Left cardiac atrium (tissue), 4 donors: ENCODE measurements at places on chromosomes 5 and 9. TPM values are rescaled to one million over a fixed set of nuclear protein-coding genes. Genes with fewer than 3 reads are reported as not detected.

GRCh38 chr5:113190347-113190746 lies 213.7 kb downstream of the DCP2 start:
- no peak for DNase-seq

The PPP3R2 gene
- total RNA-seq: not detected

DNA sequence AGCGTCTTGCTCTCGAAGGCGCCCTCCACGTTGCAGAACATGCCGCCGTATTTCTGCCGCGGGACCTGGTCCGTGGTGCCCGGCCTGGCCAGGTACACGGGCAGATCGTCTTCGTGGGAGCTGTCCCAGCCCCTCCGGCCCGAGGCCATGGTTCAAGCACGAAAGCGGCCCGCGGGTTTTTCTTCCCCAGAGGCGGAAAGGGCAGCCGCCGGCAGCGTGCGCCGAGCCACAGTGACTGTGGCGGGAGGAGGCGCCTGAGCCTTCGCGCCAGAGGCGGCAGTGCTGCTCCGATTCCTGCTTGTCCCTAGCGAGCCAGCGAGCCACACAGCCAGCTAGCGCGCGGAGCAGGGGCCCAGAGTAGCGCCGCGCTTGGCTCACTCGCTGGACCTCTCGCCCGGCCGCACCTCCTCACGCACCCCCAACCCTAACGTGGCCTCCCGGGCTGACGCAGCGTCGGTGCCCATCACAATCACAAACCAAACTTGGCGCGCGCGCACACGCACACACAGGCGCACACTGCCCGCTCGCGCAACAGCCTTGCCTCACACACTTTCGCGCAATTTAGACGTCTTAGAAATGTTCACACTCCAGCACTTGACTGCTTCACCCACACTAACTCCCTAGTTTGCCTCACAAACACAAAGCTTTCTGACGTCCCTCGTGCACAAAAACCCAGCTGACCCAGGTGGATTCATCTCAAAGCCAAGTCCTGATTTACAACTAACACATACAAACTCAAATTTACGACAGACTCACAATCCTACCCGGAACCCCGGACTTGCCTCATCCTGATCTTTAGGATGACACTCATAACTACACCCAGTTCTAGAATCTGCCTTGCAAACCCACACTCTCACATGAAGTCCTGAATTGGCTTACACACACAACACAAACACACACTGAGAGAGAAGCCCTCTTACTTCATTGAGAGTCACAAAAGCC lies at the start of gene DPYSL3:
Gene DPYSL3, minus strand, starts transcription at position 359 of the 942 bp plus-strand sequence. Its CDS starts 210 bp downstream, at position 149.
- DNase-seq: peak; percentile 83

- DNase-seq: no peak
These were observed 45.2 kb upstream of the IL6ST start for GRCh38 chr5:56039985-56040384.

GRCh38 chr9:127214421-127215267 lies 49.9 kb upstream of the GARNL3 start:
- peak; percentile 58 for DNase-seq

GRCh38 chr9:63817622-63818518 lies 1467.1 kb downstream of the FOXD4L5 start:
- DNase-seq: peak; percentile 57

GRCh38 chr9:27664121-27664779 lies 91.0 kb upstream of the C9orf72 start:
- no peak for DNase-seq

DNA sequence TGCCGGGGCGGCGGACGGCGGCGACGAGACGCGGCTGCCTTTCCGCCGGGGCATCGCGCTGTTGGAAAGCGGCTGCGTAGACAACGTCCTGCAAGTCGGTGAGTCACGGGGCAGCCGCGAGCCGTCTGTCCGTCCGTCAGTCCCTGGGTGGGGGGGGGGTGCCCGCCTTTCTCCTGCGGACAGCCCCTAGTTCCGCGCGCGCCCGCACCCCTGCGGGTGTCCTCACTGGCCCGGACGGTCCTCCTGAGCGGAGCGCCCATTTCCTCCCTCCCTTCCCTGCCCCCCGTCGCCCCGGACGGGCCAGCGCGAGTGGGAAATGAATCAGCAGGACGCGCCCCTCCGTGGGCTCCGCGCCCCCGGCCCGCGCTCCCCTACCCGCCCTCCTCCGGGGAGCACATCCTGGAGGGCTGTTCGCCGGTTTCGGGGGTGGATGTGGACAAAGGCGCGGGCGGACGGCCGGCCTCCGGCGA lies 828 bp downstream of the ZSWIM6 start:
- DNase-seq: peak; percentile 77

- DNase-seq: no peak
These were observed 113.8 kb downstream of the MSX2 start for GRCh38 chr5:174837919-174838902.

GRCh38 chr9:92496396-92497176 lies 14.3 kb upstream of the ASPN start:
- no peak for DNase-seq

The C9orf50 gene
- not detected for total RNA-seq

DNA sequence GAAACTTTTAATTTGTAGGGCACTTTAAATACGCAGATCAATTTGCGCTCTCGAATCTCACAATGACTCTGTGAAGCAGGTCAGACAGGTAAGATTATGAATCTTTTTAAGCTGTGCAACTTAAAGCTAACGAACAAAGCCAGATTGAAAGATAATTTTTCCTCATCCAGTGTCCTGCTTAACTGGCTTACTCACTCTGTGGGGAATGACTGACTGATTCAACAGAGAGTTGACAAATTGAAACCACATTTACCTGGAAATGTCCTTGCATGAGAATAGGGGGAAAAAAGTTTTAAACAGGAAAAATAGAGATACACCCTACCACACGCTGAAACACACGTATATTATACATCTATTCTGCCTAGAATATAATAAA lies 187.9 kb downstream of the MAN2A1 start:
- no peak for DNase-seq

- DNase-seq: no peak
These were observed 6.0 kb downstream of the TTC23L start for GRCh38 chr5:34844999-34845398.

The DELE1 gene
- total RNA-seq: 79.9 TPM

DNA sequence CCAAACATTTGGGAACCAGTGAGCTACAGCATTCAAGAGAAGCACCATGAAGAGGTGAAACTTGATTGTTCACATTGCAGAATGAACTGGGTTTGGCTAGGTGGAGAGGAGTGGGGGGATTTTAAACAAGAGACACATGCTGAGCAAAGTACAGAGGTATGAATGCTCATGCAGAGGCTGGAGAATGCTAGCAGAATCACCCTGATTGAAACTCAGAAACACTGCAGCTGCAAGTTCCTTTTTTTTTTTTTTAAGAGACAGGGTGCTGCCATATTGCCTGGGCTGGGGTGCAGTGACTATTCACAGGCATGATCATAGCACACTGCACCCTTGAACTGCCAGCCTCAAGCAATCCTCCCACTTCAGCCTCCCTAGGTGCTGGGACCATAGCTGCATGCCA lies 35.1 kb downstream of the DENND1A start:
- DNase-seq: no peak

The LCP2 gene
- total RNA-seq: 10.6 TPM

GRCh38 chr5:5979377-5979760 lies 399.0 kb downstream of the MED10 start:
- peak; percentile 18 for DNase-seq

- DNase-seq: no peak
These were observed 92.6 kb downstream of the EDIL3 start for GRCh38 chr5:84292000-84292642.

The ADAMTSL2 gene
- total RNA-seq: 16.7 TPM

The ARRDC1 gene
- total RNA-seq: 20.0 TPM

- DNase-seq: no peak
These were observed 1.8 kb upstream of the LNPEP start for GRCh38 chr5:96933764-96934707.

- no peak for DNase-seq
These were observed 44.4 kb downstream of the ZNF474 start for GRCh38 chr5:122173474-122174415.

The IFNB1 gene
- not detected for total RNA-seq

- DNase-seq: no peak
These were observed 4.5 kb downstream of the NFIB start for GRCh38 chr9:14309403-14309802.

- no peak for DNase-seq
These were observed 16.6 kb upstream of the MLANA start for GRCh38 chr9:5874048-5874447.

DNA sequence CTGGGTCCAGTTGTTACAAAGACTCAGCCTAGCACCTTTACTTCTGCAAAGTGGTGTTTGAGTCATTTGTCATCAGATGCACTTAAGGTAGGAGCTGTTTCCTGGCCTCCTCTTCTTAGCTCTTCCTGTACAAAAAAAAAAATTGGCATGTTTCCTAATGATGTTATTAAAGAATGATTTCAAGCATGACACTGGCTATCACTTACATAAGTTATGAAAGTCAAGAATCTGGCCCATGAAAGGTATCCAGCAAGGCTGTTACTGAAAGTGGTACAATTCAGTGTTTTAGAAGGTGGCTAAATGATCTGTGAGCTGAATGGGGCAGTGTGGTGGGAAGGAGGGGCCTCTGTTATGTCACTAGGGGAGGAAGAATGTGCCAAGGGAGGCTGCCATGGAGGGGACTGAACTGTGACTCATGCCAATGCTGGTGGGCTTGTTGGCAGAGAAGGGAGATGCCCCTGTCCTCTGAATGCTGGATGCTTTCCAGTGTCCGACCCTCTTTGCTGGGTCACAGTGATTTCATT lies 175.1 kb upstream of the MAP1B start:
- DNase-seq: no peak

DNA sequence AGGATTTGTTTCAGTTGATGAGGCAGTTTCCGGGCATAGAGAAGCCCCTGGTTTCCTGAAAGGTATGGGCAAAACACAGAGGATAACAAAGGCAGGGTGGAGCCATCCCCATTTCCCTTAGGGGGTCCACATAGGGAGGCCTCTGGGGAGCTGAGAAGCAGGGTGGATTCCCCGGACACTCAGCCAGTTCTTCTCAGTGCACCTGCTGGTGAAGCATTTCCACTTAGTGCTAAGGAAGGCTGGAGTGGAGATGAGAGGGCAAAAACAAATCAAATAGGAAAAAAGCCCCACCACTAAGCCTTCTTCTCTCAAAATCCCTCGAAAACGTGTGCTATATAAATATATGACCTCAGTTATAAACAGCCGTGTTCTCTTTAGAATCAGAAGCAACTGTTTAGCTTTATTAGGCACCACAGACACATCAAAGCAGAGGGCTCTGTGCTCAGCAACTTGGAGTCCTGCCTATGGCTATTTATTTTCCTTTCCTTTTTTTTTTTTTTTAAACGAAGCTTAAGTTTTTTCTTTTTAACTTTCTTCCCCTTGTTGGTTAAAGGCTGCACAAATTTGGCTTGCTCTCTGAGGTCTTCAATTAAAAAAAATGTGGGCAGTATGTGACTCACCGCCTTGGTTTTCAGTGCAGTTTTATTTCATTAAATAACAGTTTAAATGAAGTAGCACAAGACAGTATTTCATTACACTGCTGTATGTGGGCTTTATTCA lies 67.7 kb downstream of the PRDM6 start:
- DNase-seq: no peak

GRCh38 chr9:78865737-78866136 lies 568.8 kb downstream of the PSAT1 start:
- no peak for DNase-seq

The ENTPD8 gene
- total RNA-seq: not detected

- no peak for DNase-seq
These were observed 311.7 kb upstream of the HAPLN1 start for GRCh38 chr5:84032324-84032723.

GRCh38 chr5:84696651-84697050 lies 312.0 kb upstream of the EDIL3 start:
- DNase-seq: no peak

The CORO2A gene
- total RNA-seq: 1.4 TPM

GRCh38 chr5:27124590-27124989 lies 86.2 kb upstream of the CDH9 start:
- no peak for DNase-seq

- DNase-seq: no peak
These were observed 100.4 kb downstream of the OSTF1 start for GRCh38 chr9:75188756-75189155.

- DNase-seq: no peak
These were observed 56.2 kb downstream of the SEMA6A start for GRCh38 chr5:116518423-116518822.

The REEP2 gene
- 15.6 TPM for total RNA-seq
